Iris pigment epithelial cell (primary cell): ENCODE measurements at places on chromosomes 2 and 18.

DNA sequence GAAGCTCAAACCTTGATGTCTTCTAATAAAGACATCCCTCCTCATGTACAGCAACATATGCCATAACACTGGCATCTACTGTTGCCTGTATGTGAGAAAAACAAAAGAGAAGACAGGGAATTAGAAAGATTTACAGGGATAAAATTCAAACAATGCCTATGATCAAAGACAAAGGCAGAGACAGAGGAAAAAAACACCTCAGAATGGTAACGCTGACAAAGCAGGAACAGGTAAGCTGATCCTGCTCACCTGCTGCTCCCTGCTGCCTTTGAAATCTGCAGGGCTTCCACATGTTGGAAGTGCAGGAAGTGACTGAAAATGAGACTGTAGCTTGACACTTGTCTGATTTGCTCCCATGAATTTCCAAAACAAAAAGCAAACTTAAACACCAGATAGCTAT is 90.2 kb upstream of the DNAJC10 start:
- DNase-seq = no peak

- DNase-seq = no peak
Observed at GRCh38 chr2:10303181-10303693, 533 bp downstream of the HPCAL1 start.

- no peak for DNase-seq
Observed at GRCh38 chr2:19000776-19001175, 357.6 kb downstream of the OSR1 start.

DNA sequence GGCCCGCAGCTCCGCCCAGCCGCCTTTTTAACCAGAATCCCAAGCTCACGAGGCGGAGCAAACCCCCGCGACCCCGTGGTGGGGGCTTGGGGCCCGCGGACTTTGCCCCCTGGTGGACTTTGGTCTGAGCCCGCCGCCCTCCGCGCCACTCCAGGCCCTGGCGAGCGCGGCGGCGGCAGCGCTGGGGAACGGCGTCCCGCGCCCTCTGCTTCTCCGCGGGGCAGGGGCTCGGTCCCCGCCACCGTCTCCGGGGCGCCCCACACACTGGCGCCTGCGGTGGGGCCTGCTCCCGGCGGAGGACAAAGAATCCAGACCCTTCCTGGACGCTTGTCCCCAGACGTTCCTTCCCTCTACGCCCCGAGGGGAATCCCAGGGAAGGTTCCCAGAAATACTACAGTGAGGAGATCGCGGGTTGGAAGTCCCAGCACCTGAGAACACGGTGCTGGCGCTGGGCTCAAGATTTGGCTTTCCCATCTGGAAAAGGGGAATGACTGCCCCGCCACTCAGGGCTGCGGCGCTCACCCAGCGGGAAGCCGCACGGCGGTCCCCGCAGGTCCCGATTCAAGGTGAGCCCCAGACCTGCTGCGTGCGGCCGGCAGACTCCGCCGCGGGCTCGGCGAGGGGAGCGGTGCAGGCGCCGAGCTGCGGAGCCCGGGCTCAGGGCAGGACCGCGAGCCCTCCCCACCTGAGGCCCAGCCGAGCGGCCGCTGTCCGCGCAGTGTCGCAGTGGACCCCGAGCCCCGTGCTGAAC is at the start of gene HAAO:
HAAO (minus strand) TSS at position 1 of the 751 bp plus-strand sequence. CDS start 47 bp downstream, outside the sequence.
- no peak for DNase-seq

GRCh38 chr2:156890529-156891148 is 366.9 kb upstream of the GALNT5 start:
- peak; percentile 11 for DNase-seq

GRCh38 chr2:40016151-40016885 is 237.3 kb upstream of the THUMPD2 start:
- DNase-seq = no peak

DNA sequence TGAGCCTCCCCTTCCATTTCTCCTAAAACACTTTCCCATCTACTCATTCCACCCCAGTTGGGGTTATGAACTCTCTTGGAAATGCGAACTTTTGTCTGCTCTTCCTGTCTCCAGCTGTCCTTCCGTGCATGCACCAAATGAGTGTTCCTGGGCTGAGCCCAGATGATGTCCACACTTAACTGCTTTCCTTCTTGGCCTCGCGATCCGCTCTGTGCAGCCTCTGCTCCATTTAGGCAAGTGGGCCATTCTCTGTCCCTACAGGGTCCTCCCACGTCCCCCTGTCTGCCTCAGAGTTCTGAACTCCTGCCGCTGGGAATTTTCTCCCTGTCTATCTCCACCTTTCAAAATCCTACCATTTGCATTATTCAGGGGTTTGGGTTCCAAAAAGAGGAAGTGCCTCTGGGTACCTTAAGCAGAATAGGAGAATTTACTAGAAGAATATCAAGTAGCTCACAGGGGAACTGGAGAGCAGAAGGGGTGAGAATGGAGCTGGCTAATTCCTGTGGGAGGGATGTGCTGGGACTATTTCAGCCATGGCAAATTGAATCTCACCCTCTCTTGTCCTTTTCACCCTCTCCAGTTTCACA is 4.7 kb upstream of the NCK2 start:
- DNase-seq = no peak

GRCh38 chr18:56517196-56517595 is 121.2 kb downstream of the TXNL1 start:
- DNase-seq = no peak

GRCh38 chr2:45851111-45851510 is 199.6 kb downstream of the PRKCE start:
- DNase-seq = no peak

DNA sequence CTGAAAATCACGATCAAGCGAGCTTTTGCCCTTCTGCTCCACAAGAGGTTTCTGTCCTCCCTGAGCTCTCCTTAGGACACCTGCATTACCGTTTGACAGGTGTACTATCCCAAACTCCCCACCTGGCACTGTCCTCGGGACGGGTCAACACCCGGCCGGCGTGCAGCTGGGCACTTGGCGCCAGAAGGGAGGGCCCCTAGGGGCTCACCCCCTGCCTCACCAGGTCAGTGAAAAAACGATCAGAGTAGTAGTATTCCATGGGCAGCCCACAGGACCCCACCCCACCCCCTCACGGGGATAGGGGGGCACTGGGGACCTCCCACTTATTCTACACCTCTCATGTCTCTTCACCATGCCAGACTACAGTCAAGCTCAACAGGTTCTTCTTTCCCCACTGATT is 117.6 kb upstream of the ANKRD30BL start:
- no peak for DNase-seq
